ENCODE measurements at places on chromosomes 5 and 9.

- no peak for DNase-seq
Measured at GRCh38 chr5:80369521-80369920, 38.3 kb upstream of the ZFYVE16 start.

DNA sequence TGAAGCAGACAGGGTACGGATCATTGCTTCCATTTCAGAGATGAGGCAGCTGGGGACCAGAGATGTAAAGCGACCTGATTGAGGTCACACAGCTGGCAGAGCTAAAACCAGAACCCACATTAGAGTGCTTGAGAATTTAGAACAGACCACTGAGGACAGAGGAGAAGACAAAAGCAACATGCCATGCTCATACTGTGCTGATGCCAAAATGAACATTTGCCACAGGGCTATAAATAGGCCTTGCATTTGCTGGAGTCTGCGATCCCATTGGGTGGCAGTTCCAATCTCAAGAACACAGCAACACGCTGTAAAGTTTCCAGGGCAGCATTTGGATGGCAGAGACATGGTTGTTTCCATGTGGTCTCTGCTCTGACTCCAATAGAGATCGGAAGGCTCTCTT, 222.4 kb upstream of the TBC1D2 start:
- no peak for DNase-seq

DNA sequence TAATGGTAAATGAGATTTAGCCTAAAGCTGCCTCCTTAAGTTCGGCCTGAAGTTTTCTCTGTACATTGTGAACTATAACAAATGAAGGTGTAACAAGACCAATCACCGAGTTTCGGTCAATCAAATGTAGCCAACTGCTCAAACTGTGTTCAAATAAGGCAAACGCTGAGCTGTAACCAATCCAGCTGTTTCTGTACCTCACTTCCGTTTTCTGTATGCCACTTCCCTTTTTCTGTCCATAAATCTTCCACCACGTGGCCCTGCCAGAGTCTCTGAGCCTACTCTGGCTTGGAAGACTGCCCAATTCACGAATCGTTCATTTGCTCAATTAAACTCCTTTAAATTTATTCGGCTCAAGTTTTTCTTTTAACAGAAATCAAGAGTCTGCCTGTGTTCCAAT, 193.5 kb upstream of the KLF9 start:
- DNase-seq: peak; percentile 94

DNA sequence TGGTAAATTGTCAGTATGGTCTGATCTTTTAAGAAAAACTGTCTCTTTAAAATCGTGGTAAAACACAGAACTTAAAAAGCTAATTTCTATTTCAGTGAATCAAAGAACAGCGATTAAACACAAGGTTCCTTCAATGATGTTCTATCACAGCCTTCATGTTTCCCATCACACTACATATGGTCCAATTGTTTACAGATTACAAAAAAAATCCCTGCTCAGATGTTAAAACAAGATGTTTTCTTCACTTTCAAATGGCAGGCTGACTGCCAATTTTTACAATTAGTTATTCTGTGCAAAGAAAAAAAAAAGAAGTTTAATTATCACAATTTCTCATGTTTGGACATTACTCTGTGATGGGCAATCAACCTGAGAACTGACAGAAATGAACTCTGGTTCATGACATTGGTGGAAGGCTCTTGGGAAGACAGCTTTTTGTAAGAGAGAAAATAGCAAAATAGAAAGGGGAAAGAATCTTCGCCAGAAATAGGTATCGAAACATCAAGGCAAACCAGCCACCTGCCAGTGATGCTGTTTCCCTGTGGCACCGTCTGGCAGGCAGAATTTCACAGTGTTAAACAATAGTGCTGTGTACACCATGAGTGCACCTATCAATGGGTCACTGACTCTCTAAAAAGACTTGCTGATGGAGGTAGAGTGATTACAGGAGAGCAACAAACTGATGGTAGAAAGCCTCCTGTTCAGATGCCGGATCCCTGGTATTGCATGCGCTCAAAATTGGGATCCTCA, 1020.0 kb upstream of the ARRDC3 start:
- DNase-seq: no peak

- DNase-seq: no peak
Measured at GRCh38 chr5:10243660-10244240, 5.9 kb downstream of the ATPSCKMT start.

- DNase-seq: peak; percentile 27
Measured at GRCh38 chr5:153551537-153552079, 61.1 kb downstream of the GRIA1 start.

DNA sequence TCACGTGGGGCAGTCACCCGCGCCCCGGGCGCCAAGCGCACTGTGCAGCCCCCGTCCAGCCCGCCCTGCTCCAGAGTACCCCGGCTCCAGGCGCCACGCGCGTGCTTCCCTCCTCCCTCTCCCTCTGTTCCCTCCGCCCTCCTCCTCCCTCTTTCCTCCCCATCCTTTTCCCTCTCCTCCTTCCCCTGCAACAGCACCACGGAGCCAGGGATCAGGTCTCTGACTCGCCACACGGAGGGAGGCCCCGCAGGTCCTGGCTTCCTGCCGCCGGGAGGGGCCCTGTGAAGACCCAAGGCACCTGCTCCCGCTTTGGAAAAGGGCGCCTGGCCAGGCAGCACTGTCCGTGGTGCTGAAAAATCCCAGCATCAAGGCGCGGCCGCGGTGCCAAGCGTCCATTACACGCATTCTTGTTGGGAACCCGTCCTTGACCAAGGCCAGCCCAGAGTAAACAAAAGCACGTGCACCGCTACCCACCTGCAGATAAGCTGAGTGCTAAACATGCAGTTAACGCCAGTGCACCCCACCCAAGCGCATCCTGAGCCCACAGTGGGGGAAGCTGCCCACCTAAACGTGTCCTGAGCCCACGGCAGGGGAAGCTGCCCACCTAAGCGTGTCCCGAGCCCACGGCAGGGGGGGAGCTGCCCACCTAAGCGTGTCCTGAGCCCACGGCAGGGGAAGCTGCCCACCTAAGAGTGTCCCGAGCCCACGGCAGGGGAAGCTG, 21.7 kb downstream of the SLC6A18 start:
- peak; percentile 61 for DNase-seq

GRCh38 chr5:138635708-138636107, 60.5 kb upstream of the HSPA9 start:
- DNase-seq: no peak

- no peak for DNase-seq
Measured at GRCh38 chr5:177984584-177985206, 11.3 kb downstream of the PROP1 start.

- no peak for DNase-seq
Measured at GRCh38 chr5:44246986-44247385, 142.2 kb downstream of the FGF10 start.

- no peak for DNase-seq
Measured at GRCh38 chr9:116280529-116280928, 126.9 kb downstream of the PAPPA start.

DNA sequence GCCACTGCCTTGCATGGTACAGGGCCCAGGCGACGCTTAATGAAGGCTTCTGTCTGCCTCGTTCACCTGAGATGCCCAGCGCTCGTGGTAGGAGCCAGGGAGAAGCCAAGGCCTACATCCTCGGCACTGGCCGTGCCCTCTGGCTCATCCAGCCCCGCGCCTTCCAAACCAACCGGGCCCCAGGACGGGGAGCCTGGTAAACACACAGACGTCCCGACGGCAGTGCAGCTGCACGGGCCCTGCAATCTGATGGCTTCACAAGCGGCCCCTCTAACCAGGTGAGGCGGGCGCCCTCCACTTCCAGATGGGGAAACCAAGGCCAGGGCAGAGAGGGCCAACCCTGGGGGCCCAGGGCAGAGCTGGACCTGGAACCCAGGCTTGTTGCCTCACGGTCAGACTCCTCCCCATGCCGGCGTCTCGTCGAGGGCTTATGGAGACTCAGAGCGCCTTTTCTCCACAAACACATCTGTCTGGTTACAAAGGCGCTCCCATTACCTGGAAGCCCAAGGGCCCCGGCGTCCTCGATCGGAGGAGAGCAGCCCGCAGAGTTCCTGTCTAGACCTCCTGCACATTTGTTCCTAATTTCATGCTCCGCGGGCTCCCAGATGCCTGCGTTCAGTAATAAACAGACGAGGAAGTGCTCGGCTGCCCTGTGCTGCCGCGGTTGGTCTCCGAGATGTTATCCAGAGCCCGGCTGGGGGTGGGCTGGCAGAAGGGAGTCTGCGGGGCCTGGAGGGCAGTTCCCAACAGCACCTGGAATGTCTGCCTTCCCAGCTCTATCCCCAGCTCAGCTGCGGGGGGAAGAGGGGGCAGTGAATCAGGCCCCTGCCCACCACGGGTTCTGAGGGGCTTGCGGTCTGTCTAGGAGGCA, 23.5 kb downstream of the FAM163B start:
- DNase-seq: peak; percentile 40

DNA sequence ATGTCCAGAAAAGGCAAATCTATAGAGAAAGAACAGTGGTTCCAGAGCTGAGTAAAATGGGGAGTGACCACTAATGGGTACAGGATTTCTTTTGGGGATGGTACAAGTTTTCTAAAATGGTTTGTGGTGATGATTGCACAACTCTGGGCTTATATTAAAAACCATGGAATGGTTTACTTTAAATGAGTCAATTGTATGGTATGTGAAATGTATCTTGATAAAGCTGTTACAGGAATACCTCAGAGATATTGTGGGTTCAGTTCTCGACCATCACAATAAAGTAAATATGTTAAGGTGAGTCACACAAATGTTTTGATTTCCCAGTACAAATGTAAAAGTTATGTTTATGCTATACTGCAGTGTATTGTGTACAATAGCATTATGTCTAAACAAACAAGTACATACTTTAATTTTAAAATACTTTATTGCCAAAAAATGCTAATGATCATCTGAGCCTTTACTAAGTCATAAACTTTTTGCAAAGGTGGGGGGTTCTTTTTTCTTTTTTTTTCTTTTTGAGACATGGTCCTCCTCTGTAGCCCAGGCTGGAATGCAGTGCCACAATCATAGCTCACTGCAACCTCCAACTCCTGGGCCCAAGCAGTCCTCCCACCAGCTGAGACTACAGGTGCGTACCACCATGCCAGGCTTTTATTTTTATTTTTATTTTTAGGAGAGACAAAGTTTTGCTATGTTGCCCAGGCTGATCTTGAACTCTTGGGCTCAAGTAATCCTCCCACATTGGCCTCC, 65.9 kb downstream of the SHOC1 start:
- DNase-seq: no peak

- DNase-seq: peak; percentile 80
Measured at GRCh38 chr5:96661855-96662724, at the start of gene CAST. Gene CAST, plus strand, starts transcription at chr5:96662376. Its CDS starts 47 bp downstream, at chr5:96662423.

DNA sequence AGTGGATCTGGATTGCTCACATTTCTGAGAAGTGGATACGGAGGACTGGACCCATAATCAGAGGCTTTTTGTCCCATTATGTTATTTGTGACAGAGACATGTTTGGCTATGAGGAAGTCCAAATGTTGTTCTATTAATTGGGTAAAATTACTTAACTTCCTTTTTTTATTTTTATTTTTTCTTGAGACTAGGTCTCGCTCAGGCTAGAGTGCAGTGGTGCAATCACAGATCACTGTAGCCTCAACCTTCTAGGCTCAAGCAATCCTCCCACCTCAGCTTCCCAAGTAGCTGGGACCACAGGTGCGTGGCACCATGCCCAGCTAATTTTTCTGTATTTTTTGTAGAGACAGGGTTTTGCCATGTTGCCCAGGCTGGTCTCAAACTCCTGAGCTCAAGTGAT, 11.9 kb upstream of the PGGT1B start:
- peak; percentile 40 for DNase-seq

GRCh38 chr9:87862536-87863268, 20.0 kb upstream of the SPATA31E1 start:
- no peak for DNase-seq

DNA sequence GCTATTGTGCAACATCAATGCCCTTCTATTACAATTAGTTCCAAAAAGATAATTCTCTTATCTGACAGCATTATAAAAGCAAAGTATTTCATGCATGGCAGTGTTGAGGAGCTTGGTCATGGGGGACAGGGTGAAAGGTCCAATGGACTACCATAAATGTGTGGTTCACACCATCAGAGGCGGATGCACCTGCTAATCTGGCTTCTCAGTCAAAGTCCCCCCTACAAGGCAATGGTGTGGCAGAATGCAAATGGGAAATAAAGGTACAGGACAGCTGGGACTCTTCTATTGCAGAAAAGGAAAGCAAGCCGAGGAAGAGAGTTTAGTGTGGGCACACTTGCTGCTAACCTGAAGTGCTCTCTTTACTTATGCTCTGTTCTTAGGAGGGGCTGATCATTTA, 369.1 kb downstream of the NDUFS4 start:
- DNase-seq: no peak

- no peak for DNase-seq
Measured at GRCh38 chr9:79656169-79656568, 84.4 kb downstream of the TLE4 start.

DNA sequence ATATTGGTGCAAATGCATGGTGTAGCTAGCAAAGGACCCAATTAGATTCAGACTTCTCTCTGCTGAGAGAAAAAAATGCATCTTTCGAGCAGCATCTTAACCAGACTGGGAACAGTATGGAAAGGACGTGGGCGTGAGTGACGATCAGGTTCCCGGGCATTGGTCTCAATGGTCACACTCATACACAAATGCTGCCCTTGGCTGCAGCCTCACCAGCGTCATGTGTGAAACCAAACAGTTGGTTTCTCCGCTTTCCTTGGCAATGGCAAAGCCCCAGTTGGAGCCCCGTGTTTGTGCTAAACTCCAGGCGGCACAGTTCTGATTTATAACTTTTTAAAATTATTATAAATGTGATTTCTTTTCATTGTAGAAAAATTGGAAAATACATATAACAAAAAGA, 237.8 kb downstream of the SEC61B start:
- DNase-seq: no peak
